ENCODE measurements at places on chromosomes 12 and 14.

DNA sequence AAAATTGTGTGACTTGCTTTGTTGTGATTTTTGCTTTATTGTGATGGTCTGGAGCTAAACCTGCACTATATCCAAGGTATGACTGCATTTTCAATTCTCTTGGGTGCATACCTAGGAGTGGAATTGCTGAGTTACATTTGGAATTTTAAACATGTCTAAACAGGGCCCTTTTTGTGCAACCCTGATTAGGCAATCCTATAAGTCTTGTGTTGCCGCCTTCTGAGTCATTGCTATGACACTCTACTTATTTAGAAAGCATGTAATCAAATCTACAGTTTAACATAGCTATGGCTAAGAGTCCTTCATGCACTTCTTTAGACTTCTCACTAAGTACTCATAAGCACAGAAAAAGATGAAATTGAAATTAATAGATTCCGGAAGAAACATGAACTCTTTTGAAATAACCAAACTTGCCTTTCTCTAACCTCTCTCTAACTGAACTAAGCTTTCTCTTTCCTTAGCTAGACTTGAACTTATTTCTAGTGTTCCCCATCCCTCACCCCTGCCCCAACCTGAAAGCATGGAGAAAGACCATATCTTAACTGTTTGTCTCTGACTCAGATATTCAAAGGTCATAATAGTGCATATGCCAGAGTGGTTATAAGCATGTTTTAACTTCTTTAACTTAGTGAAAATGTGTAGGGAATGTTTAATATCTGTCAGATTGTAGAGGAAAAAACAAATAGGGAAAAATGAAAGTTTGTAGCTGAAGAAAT is 203.0 kb downstream of the SNAPC1 start:
- no peak for DNase-seq

- DNase-seq: no peak
These were observed 2.1 kb upstream of the FOXG1 start for GRCh38 chr14:28764257-28765160.

DNA sequence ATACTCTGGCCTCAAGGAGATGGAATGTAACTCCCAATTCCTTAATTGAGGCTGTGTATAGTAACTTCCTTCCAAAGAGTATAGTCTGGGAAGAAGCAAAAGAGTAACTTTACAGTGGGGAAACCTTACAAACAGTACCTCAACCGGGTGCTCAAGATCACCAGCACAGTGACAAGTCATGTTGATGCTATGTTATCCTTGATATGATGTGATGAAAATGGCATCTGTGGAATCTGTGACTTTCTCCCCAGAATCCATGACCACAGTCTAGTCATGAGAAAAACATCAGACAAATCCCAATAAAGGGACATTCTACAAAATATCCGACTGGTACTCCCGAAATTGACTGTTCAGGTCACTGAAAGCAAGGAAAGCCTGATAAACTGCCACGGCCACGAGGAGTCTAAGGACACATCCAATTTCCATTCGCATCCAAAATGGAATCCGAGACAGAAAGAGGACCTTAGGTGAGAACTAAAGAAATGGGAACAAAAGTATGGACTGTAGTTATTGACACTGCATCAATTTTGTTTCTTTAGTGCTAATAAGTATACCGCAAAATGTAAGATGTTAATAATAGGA is 97.3 kb upstream of the FRMD6 start:
- no peak for DNase-seq

DNA sequence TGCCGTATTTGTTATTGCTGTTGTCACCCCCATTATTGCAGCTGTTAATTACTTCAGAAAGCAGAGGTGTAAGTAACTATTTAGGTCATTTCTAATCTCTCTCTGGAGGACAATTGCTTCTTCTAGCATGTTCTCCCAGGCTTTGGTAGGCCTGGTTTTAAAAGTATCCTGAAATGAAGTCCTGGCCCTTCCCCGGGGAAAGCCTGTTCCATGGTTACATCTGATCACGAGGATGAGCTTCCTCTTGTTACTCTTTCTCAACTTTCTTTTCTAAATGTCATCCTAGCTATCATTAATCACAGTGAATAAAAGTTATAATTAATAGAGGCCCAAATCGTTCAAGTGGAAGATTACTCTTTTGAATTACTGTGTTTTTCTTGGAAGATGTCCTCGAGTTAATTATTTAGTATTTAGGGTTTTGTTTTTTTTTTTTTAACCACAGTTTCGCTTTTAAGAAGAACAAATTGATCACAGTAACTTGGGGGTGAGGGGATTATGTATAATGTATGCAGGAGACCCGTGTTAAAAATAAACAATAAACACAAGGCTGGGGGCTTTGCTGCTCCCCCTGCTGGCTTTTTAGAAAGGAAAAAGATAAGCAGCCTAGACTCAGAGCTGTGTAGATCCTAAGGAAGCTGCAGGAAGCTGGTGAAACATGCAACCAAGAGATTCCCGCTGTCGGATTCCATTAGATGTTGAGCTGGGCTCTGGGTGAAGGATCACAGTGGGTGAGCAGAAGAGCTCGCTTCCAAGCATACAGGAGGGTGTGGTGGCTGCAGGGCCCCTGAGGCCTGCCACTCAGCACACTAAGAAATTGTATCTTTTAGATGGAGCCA is 420.1 kb downstream of the FUT8 start:
- DNase-seq: no peak

GRCh38 chr12:116964054-116965050 is 53.6 kb downstream of the FBXW8 start:
- DNase-seq: no peak
